ENCODE measurements at places on chromosomes 4 and X. TPM values are rescaled to one million over a fixed set of nuclear protein-coding genes. Genes with fewer than 3 reads are reported as not detected.
A peak's percentile ranks its signal among the peaks of the same experiment; 100 is the strongest.

LRIT3 gene
- polyA plus RNA-seq, result 0.04 TPM

CXXC4 gene
- 0.54 TPM for polyA plus RNA-seq

SPANXN4 gene
- polyA plus RNA-seq, result not detected

CHST7 gene
- polyA plus RNA-seq, result 3.8 TPM

GASK1B gene
- polyA plus RNA-seq, result 4.3 TPM

GRCh38 chr4:1603413-1604135 lies 80.5 kb downstream of the FAM53A start:
- no peak for DNase-seq

DNA sequence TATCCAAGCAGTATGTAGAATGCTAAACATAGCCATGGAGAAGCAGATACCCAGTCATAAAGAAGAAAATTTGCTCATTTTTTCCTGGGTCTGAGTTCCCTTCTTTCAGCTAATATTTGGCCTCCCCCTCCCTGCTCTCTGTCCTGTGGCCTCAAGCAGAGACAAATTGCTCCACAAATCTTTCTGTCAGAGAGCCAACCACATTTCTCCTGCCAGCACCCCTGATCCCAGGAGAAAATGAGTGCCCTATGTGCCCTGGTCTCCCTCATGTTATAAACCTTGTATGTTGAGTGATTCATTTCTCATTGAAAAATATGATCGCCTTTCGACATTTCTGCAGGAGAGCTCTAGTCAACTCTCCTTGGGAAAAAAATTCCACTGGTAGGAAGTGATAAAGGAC lies 82.0 kb downstream of the TMEM156 start:
- no peak for DNase-seq

GRCh38 chr4:10730019-10730418 lies 45.5 kb upstream of the CLNK start:
- DNase-seq, result no peak

GRCh38 chrX:19627533-19627932 lies 112.2 kb upstream of the MAP3K15 start:
- no peak for DNase-seq

- peak; percentile 17 for DNase-seq
These were observed 1.5 kb upstream of the MAP7D2 start for GRCh38 chrX:20118065-20118824.

DNA sequence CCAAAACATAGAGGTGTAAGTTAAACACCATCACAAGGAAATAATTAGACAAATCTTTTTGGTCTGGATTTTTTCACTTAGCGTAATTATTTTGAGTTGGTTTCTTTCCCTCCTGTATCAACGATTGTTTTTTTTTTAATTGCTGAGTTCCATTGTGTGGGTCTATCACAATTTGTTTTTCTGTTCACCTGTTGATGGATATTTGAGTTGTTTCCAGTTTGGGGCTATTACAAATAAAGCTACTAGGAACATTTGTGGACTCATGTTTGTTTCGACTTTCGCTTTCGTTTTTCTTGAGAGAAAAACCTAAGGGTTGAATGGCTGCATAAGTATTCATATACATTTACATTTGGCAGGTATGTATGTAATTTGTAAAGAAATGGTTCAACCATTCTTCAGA lies 20.4 kb upstream of the FBXW7 start:
- DNase-seq, result no peak

GRCh38 chr4:141772838-141773237 lies 136.5 kb downstream of the IL15 start:
- DNase-seq, result no peak

GRCh38 chrX:153499876-153500275 lies 5.1 kb downstream of the BGN start:
- DNase-seq, result no peak

DNA sequence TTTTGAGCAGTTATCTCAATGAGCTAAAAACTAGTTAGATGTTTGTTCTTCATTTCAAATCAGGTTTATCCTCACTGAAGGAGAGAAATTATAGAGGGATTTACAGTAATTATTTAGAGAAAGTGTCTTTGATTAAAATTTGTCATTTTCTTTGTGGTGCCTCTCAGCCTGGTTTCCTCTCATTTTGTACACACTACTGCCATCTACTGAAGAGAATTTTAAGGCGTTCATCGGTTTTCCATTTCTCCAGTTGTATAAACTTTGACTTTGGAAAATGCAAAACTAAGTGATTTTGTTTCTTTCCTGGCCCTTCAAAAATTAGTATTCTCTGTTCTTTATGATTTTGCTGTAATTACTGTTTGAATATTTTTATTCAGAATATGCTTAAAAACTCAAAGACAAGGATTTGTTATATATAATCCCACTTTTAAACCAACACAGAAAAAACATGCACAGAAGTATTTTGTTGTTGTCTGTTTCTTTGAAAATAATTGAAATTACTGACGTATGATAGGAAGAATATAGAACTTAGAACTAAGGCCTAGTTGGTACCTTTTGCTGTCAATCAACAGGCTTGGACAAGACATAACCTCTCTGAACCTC lies 34.4 kb upstream of the ANXA3 start:
- DNase-seq, result peak; percentile 31

DNA sequence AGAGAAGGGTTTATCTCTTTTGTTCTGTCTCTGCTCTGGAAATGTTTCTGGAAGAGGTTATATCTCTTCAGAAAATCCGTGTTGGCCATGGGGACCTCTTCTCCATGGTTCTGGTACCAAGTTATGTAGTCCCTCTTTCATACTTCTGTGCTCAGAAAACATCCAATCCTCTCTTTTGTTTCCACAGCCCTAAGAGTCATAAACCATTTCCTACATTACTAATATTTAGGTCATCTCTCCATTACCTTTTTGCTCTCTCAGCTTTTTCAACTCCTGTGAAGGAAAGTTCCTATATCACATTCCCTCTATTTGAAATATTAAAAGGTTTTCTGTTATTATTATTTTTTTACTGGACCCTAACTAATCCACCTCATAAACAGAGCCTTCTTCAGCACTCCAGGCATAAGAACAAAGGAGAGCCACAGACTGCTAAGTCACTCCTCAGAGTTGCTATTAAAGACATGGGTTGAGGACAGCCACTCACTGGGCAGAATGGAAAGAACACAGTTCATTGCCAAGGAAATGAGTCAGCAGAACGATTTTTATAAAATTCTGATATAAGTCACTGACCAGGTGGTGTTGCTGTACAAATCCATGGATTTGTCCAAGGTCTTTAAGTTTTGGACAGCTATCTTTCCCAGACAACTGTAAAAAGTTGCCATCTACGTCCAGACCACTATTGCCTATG lies 122.4 kb upstream of the NPY2R start:
- no peak for DNase-seq

GRCh38 chr4:103089481-103089880 lies 10.2 kb downstream of the BDH2 start:
- no peak for DNase-seq

GRCh38 chrX:134641346-134641745 lies 16.9 kb downstream of the PLAC1 start:
- DNase-seq, result no peak

DNA sequence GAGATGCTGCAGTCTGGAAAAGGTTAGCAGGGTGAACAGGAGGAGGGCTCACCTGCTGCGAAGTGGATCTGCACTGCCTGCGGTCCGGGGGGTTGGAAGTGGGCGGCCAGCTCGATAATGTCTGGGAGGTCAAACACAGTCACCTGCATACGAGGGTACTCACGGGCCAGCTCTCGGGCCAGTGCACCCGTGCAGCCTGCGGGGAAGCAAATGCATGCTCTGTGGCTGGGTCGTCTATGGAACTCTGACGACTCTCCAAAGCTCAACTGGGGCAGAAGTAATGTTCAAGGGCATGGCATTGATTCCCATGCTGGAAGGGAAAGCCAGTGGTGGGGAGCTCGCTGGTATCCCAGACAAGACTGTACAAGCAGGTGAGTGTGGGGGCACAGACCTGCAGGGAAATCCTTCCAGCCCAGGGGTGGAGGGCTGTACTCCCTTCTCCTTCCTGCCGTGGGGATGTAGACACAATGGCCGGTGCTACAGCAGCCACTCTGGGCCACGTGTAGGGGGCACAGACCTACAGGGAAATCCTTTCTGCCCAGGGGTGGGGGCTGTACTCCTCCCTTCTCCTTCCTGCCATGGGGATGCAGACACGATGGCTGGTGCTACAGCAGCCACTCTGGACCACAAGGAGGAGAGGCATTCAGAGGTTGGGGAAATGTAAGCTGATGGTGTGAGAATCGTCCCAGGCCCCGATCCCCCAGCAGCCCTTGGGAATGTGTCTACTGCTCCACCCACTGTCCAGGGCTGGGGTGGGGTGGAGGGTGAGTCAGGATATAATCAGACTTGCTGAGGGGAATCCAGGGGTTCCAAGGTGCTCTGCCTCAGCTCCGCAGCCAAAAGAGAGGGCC lies 26.2 kb upstream of the SLC25A6 start:
- DNase-seq, result no peak

DNA sequence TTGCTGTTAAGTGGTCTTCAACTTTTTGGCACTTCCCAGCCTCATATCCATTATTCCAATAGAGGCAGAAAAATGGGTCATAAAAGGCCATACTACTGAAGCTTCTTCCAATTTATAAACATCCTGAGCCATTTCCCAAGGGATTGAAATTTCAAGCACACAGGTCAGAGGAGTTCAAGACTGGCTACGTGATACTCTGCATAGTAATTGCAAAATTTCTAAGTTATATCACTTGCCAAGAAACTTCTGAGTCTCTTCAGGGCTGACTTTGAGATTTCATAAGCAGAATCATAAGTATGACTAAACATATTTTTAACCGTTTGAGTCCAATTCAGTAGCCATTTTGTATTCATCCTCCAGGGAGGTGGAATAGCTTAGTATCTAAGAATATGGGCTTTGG lies 75.6 kb upstream of the RXFP1 start:
- DNase-seq, result no peak

DNA sequence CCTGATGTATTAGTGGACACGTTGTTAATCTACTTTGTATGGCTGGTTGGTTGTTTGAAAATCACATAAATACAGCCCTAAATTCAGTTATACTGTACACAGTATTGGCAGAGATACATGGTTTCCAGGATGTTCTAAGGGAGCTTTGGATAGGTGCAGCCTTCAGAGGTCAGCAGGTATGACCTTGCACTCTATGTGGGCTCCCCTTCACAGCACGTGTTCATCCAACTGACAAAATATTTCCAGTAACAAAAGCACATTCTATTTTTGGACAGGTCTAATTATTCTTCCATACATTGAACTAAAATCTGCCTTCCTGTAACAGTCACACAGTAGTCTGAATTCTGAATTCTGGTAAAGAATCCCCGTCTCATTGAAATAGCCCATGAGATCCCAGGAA lies 92.8 kb upstream of the RAPGEF2 start:
- DNase-seq, result no peak

GRCh38 chrX:136266828-136267227 lies 15.6 kb upstream of the MAP7D3 start:
- no peak for DNase-seq

DNA sequence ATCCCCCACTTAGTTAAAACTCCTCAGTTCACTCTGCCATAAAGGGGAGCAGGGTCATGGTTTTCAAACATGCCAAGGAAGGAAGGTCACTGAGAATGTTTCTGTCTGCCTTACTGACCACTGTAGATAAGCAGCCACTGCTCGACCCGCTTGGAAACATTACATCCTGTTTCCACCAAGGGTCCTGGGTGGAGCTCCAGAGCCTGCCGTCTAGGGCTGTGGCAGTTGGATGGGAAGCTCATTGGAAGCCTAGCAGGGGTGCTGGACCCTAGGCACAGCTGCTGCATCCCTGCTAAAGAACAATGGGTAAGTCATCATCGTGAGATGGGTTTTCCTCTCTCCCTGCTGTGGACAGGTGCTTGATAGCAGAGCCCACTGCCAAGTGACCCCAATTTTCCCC lies 76.0 kb upstream of the SRD5A3 start:
- no peak for DNase-seq

- no peak for DNase-seq
These were observed 125.0 kb upstream of the TBL1X start for GRCh38 chrX:9339603-9340491.

GRCh38 chr4:3613967-3614730 lies 81.9 kb upstream of the LRPAP1 start:
- peak; percentile 43 for DNase-seq

DNA sequence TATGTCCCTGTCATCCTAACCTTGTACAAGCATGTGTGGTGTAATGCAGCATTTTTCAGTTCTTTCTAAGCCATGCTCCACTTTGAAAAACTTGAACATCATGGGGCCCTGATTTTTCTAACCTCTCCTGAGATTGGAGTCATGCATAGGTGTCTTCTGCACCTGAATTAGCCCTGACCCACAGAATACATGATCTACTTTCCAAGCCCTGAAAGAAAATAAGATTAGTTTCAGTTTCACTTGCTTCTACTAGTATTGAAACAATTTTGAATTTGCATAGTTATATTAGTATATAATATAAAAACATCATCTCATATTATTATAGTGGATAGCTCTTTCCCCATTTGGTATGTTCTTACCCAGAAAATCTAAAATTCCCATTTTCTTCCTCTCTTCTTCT lies 178.2 kb downstream of the HS3ST1 start:
- no peak for DNase-seq

- DNase-seq, result no peak
These were observed 12.0 kb upstream of the SLC2A9 start for GRCh38 chr4:10033191-10033881.

DNA sequence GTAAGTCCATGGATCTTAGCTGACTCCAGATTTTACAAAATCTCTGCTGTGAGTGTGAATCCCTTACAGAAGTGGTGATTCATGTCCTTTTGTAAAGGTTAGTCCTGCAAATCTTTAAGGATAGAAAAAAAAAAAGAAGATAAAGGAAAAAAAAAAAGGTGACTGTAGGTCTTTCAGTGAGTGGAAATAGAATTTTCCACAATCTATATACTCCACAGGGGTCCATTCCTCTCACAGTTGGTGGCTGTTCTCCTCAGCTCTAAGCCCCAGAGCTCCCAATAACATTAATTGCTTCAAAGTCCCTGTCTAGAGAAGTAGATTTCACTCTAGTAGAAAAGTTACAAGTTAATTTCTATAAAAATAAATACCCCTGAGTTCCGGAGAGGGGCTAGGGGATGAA lies 189.1 kb downstream of the NDST4 start:
- DNase-seq, result no peak

- no peak for DNase-seq
These were observed 32.7 kb upstream of the FAM9C start for GRCh38 chrX:13077168-13077567.

Data from small intestine (tissue), 16 donors.